ENCODE measurements at places on chromosomes 6 and 20.

DNA sequence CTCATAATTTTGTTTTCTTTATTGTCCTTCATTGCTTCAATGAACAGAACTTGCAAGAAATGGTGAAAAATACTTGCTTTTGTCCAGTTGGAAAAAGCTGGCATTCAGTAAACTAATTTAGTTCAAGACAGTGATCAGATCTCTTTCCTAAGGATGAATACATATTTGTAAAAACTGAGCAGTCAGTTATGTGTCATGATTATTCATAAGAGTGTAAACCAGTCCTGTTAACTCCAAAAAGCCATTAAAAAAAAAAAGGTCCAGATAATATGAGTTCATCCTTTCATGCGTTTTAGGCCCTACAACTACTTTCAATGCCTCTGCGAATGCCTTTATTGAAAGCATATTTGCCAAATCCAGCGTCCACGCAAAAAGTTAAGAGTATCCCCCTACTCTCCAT is 609 bp downstream of the PGM3 start:
- DNase-seq = peak; percentile 33

DNA sequence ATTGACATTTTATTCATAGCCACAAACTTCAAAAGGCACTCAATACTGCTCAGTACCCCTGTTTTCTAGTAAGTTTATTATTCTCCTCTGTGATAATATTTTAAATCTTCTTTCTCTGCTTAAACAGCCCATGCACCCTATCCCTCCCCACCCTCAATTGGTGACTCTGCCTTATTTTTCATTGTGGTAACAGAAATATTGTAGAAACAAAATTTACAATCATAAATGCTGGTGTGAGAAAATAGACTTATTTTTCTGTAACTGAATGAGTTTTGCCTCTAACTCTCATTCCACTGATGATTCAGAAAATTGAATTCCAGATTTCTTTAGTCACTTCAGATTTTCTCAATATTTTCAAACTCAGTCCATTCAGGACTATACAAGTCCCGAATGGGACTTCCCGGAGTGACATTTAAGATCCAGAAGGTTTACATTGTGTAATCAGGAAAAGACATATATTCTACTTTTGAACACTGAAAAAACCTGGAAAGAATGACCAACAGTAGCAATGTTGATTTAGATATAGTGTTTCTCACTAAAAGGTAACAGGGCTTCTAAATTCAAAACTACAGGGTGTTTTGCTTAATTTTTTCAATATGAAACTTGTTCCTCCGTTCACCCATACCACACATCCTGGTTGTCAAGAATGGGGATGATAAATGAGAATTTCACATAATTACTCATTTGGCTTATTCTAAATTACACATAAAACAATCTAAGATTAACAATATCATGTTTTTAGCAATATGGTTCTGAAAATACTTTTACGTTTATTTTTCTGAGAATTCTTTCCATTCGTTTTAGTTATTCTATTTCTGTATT is 34.8 kb upstream of the UST start:
- no peak for DNase-seq

DNA sequence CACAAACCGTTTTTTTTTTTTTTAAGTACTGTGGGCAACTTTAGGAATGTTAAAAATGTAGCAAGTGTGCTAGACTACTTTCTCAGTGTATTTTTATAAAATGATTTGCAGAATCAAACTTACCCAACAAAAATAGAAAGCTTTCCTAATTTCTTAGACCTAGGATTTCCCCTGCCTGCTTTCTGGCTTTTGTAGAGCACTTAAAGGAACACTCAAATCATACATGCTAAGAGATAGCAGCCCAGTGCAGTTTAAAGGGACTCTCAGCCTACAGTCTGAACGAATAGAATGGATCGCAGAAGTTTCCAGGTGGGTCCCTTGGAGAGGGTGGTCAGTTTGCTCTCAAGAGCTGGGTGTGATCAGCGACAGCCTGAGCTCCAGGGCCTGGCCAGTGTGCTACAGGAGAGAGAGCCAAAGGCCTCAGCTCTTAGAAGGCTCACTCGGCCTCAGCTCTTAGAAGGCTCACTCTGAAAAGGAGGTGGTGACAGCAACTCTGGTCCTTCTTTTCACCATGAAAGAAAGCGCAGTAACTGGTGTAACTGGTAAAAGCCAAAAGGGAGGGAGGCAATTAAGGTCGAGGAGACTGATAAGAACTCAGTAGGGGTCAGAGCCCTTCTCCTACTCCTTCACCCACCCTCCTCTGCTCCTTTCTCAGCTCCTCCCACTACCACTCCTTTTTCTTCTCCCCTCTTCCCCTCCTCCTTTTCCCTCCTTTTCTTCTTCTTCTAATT is 142.4 kb downstream of the ZFP64 start:
- no peak for DNase-seq

DNA sequence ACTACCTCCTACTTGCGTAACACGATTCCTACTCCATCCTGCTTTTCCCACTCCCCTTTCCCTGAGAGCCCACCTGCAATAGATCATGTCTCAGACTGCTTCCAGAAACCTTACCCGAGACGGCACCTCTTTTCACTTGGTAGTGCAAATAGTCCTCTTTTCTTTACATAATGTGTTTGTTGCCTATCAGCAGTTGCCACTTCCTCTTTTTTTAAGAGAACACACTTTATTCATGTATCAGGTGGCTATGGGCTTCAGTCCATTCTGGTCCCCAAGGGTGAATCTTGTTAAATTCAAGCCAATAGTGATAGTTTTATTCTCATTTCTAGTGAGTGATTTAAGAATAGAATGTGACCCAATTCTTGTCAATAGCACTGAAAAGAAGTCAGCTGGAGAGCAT is 57.7 kb upstream of the FERMT1 start:
- DNase-seq = no peak

- DNase-seq = peak; percentile 21
Observed at GRCh38 chr6:146358431-146359046, 185.1 kb upstream of the RAB32 start.

All from kidney capillary endothelial cell (primary cell).